GM23248 (cell line): ENCODE measurements at places on chromosomes 12 and 14. TPM values are rescaled to one million over a fixed set of nuclear protein-coding genes. Genes with fewer than 3 reads are reported as not detected.

TAMALIN gene
- polyA plus RNA-seq = not detected in 2 replicates

DNA sequence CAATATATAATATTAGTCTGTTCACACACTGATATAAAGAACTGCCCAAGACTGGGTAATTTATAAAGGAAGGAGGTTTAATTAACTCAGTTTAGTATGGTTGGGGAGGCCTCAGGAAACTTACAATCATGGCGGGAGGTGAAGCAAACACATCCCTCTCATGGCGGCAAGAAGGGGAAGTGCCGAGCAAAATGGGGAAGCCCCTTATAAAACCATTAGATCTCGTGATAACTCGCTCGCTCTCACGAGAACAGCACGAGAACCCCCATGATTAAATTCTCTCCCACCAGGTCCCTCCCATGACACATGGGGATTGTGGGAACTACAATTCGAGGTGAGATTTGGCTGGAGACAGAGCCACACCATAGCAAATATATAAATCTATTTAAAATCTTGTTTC is 269.8 kb downstream of the ATP23 start:
- no peak for DNase-seq

TOMM20L gene
- not detected in 2 replicates for polyA plus RNA-seq

PRR4 gene
- 1.8 and 3.9 TPM in 2 replicates for polyA plus RNA-seq

GRCh38 chr14:88137327-88137726 is 132.4 kb downstream of the GPR65 start:
- no peak for DNase-seq

DNA sequence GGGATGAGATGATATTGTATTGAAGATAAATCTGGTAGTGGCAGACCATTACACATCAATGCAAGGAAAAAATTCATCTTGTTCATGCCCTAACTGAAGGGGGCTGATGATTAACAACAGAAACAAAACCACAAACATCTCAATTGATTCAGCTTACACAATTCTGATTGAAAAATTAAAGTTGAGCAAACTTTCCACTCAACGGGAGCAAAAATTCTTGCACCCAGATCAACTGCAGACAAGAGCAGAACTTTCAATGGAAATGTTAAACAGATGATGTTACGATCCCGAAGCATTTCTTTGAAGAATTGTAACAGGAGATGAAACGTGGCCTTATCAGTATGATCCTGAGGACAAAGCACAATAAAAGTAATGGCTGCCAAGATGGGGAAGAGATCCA is 172.4 kb upstream of the SOX5 start:
- no peak for DNase-seq

DNA sequence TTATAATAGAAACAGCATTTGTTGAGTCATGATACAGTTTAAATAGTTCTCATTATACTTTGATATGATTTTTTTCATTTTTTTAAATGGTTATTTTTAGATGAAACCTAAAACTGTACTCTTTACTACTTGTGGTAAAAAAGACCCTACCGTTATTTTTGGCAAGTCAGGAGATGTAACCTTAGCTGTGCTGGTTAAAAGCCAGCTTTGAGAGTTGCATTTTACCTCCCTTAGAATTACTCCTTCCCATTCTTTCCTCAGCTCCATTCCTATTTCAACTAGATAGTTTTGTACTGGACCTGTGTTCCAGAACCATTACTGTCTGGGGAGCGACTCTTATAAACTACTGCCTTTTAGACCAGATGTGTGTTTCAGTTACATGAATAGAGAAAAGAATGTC is 92.0 kb downstream of the RAD51B start:
- no peak for DNase-seq

DNA sequence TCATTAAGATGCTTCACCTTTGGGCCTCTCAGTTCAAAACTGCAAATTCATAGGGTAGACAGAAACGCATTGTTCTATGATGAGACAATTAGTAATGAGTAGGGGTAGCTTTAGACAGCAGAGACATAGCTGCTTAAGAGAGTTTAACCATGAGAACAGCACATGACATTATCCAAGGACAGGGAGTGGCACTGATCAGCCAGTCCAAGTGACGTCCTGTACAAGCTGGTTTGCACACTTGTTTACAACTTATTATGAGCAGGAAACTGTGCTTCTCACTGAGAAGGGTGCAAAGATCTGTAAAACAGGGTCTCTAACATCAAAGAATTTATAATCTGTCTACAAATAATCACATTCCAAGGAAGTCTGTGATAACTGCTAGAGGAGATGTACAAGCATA is 11.2 kb upstream of the SRSF5 start:
- DNase-seq = no peak
